Posterior vena cava (tissue), 2 donors: ENCODE measurements at places on chromosomes 11 and 22. TPM values are rescaled to one million over a fixed set of nuclear protein-coding genes. Genes with fewer than 3 reads are reported as not detected.

Gene PIWIL4
- total RNA-seq: 4.5 TPM

Gene HEPHL1
- total RNA-seq: not detected

Gene APOA5
- total RNA-seq: not detected

Gene NPAS4
- 2.6 TPM for total RNA-seq

Gene TNNT3
- total RNA-seq: 45.3 TPM

Gene KCNJ1
- not detected for total RNA-seq

Gene PGA5
- total RNA-seq: 0.42 TPM

Gene KRTAP5-9
- total RNA-seq: 0.19 TPM

Gene LRRC4C
- 0.69 TPM for total RNA-seq

DNA sequence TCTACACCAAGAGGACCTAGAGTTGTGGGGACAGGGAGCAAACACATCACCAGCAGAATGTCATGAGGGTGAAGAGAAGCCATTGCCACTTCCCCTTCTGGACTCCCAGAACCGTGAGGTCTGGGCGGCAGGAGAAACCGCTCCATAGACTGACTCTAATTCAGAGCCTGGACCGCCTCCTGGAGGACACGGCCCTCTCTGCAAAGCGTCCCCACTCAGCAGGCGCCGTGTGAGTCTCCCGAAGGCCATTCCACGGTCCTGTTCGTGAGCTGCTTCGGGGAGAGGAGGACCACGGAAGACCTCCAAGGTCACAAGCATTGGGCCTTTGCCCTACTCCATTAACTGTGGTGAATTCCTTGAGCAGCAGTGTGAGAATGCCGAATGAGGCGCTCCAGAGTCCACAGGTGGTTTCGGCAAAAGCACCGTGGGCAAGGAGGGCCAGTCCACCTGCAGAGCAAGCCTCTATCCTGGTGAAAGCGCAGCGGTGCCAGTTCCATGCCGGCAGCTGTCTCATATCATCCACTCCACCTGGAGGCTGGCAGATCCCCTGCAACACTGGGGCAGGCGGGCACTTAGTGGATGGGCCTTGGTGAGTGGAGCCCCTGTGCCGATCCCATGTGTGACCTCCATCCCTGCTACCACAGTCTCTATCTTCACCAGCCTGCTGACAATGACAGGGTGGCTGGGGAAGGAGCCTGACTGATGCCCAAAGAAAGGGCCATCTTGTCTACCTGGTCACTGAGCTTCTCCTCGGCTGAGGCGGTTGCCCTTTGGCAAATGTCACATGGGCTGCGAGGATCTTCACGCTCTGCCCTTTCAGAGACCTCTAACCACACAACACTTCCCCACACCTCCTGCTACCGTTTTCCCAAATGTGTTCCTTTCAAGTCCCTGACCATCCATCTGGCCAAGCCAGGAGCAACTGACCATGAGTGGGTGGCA, 7.5 kb downstream of the C11orf21 start:
- DNase-seq: peak; percentile 76

DNA sequence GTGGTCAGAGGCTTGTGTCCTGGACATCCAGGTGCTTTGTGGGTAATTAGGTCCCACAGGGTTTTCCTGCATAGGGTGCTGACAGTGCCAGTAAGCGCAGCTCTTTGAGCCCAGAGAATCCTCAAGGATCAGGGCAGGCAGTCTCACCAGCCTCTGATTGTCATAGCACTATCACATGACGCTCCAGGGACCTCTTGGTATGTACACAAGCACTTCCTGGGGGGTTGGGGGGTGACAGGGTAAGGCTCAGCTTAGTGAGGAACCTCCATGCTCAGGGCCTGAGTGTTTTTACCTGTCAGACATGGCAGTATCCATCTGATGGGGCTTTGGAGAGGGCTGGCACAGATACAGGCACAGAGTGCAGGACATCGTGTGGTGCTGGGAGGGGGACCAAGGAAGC, 27.9 kb upstream of the SUSD2 start:
- no peak for DNase-seq

DNA sequence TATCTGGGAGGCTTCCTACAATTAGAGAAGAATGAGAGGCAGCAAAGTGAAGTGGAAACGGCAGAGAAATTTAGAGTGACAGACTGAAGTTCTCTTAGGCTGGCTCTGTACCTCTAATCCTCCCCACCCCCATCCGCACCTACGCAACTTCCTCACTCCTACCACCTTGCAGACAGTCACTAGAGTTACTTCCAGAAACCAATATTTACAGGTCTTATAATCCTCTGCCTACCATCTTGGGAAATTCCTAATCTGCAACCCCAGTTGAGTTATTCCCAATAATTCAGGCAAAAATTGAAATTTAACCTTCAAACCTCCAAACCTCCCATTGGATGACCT, 71.7 kb downstream of the PAK1 start:
- DNase-seq: no peak

GRCh38 chr11:118073554-118073953, 3.3 kb upstream of the TMPRSS4 start:
- no peak for DNase-seq

DNA sequence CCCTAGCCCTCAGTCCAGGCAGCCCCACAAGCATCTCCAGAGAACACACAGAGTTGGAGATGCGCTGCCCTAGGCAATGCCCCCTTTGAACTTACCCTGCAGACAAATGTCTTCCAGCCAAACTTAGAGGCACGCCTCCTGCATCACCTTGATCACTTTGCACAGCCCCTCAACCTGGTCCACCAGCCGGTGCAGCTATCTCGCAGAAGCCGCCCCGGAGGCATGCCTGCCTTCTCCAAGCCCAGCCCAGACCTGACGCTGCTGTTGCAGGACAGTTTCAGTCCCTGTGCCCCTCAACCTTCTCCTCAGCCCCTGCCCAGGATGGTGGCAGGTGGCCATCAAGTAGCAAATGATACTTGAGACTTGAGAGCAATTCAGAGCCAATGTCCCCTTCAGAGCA, 16.7 kb upstream of the POU2AF1 start:
- DNase-seq: no peak

GRCh38 chr11:29527391-29527936, 489.4 kb downstream of the KCNA4 start:
- DNase-seq: no peak

GRCh38 chr11:107691000-107691750, 20.7 kb downstream of the SLN start:
- DNase-seq: no peak

DNA sequence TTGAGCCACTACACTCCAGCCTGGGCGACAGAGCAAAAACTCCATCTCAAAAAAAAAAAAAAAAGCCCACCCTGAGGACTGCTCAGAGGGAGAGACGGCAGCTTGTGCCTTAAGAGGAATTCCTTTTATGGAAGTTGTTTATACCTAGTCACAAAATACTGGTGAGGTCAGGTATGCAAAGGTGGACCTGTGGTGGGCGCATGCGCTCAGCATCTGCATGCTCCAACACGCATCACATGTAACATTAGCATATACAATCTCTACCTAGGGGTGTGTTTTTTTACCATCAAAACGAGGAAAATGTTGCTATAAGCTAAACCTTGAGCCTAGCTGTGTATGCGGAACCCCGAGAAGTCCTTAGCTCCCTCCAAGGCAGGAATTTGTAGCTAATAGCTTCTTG, 6.8 kb upstream of the SART1 start:
- DNase-seq: no peak

DNA sequence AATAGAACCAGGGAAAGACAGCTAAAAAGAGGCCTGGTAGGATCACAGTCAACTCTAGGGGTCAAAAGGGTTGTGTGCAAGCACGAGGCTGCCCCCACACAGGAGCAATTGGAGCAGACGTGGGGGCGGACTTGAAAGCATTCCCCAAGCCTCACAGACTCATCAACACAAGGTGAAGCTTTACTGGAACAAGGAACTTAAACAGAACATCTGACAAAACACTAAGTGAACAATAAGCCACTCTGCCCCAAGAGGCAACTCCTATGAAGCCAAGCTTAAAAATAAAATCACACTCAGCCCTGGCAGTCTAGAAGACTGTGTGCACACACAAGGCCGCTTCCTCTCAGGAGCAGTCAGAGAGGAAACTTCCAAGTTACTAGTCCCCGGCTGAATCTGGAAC, 32.2 kb upstream of the TEAD1 start:
- no peak for DNase-seq

GRCh38 chr11:34928268-34928959, 12.0 kb downstream of the PDHX start:
- DNase-seq: no peak

GRCh38 chr22:40120848-40121247, 56.9 kb upstream of the TNRC6B start:
- no peak for DNase-seq

DNA sequence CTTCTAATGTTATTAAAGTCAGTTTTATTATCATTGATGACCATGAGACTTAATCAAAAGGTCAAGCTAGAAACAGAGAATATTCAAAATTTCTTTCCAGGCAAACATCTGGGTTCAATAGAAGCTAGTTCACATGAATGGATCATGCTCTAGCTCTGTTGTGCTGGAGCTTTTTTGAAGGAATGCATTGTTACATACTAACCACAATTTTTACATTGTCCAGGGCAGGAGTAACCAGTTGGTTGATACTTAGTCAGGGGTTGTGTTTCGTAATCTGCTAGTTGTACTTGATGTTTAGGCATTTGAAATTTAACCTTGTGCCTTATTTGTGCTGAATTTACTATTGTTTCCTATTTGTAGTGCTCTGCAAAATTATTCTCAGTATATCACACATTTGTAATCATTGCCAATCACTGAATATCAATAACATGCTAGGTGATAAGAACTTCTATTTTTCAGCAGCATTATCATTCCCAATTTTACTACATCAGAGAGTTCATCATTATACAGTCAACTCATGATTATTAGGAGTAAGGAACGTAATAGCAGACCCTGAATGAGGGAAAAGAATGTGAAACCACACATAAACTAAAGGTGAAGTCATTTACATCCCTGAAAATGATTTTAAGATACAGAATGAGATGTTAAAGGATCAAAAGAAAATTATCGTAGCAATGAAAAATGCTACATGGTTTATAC, 23.2 kb downstream of the NF2 start:
- DNase-seq: no peak

DNA sequence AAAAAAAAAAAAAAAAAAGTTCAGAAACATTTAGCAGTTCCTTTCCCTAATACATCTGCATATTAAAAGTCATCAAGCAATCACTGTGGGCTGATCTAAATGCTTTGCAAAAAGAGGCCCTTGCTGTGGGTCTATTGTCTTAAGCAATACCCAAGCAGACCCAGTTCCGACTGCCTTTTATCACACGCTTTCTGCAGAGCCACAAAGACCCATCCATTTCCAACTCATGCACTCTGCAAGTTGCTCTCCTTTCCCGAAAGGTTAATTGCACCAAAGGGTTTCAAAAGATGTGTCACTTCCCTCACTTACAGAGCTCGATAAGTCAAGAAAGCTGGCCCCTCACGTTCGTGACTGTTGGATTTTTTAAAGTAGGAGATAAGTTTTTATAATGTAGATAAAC, 138.9 kb downstream of the MPPED1 start:
- no peak for DNase-seq

DNA sequence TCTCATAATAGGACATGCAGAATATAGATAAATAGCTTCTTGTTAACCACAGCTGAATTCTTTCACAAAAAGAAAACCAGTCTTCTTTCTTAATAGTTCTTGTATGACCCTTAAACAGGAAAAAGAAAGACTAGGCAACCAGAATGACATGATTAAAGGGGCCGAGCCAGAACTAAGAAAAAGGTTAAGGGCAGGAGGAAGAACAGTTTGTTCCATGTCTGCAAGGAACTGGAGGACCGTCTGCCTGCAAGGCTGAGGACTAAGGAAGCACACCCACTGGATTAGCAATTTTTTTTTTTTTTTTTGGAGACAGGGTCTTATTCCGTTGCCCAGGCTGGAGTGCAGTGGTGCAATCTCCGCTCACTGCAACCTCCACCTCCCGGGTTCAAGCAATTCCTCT, 26.0 kb upstream of the TMPRSS5 start:
- no peak for DNase-seq

DNA sequence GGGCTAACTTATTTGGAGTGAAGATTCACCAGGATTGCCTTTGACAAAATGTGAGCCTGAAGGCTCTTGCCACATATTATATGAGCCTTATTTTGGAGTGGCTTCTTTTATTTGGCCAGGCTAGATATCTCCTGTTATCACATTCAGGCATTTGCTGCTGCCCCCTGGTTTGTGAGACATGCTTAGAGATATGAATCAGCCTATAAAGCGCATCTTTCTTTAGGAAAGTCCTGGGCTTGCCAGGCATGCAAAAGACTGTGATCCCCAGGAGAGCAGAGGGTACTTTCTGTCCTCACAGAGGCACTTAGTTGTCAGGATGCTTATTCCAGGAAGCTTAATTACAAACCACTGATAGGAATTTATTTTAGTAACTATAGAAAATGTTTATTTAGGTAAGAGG, 333.3 kb downstream of the FAT3 start:
- DNase-seq: no peak

DNA sequence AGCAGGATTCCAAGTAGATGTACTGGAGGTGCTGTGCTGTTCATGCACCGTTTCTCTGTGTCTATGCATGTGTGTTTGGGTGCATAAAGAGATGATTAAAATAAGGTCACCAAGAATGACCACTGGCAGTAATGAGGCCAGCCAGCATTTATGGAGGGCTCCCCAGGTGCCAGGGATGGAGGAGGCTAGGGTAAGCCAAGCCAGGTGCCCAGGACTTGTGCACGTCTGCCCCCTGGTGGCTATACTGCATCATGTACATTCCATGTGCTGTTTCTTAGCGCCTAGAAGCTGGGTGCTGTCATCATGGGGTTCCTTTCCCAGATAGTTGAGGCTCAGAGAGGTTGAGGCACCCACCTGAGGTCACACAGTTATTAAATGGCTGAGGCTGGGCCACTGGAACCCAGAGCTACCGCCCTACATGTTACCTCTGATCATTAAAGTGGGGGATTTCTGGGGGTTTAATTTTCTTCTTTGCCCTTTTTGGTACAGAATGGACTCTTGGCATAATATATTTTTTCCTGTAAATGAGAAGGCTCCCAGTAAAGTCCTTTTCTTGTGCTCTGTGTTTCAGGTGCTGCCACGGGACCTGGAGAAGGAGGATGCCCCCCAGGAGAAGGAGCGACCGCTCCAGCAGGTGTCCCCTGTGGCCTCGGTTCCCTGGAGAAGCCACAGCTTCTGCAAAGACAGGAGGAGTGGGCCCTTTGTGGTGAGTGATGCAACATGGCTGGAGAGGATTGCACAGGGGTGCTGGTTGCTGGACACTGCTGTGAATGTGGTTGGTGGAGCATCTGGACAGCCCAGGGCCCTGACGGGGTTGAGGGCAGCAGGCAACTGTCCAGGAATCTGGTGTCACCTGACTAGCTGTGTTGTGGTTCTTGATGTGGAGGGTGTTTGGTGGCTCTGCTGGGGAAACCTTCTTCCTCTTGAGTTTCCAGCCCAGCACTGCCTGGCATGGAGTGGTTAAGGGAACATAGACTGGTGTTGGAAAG, 96.4 kb downstream of the KIAA1671 start:
- no peak for DNase-seq

DNA sequence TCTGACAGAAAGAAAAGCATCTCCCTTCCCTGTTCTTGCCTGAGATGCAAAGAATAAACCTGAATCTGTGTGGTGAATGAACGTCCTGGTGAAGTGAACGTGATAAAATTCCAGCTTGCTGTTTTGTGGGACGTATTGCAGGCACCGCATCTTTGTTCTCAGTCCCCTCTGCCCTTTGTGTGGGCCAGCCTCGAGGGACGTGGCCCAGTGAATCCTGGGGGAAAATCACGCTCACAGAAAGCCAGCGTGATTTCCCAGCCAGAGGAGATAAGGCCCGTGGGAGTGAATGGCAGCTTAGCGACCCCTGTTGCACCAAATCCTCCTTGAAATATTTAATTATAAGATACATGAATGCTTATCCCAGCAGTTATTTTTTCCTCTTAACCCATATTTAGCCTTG, 129.1 kb downstream of the COMMD9 start:
- DNase-seq: no peak

- DNase-seq: no peak
Observed at GRCh38 chr11:133621611-133622010, 89.3 kb upstream of the OPCML start.

- no peak for DNase-seq
Observed at GRCh38 chr22:50209893-50210292, 9.1 kb downstream of the SELENOO start.
